ENCODE measurements at places on chromosomes 1 and 21.

- no peak for DNase-seq
Measured at GRCh38 chr1:222034790-222035189, 292.9 kb upstream of the DUSP10 start.

- no peak for DNase-seq
Measured at GRCh38 chr1:201354901-201355295, 22.6 kb downstream of the TNNT2 start.

- no peak for DNase-seq
Measured at GRCh38 chr1:52970149-52970548, 43.1 kb downstream of the SCP2 start.

DNA sequence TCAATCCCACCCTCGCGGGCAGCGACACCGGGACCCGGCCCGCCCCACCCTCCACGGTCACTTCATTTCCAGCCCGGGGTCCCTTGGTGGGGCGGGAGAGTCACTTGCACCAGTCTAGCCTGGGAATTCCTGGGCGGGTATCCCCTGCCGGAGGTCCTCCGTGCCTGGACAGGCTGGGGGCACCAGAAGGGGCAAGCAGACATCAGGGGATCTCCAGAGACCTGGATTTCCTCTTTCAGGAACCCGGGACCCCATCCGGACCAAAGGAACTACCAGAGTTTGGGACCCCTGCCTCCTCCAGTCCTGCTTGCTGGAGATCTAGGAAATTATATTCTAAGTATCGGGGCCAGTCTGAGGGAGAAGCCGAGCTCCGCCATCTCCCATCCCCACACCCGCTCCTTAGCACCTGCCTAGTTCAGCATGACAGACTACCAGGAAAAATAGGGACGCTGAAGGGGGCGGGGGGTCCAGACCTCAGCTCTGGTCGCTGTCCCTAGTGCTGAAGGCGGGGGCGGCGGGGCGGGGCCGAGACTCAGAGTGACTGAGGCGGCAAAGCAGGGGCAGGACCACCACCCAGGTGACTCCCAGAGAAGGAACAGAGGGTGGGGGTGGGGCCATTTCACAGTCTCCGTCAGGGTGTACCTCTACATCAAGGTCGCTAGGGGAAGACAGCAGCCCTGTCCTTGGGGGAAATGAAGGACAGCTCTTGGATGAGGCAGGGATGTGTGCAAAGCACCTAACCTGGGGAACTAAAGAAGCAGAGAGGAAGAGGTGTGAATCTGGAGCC, 832 bp downstream of the HCN3 start:
- peak; percentile 60 for DNase-seq

GRCh38 chr1:43671626-43672330, 21.8 kb downstream of the KDM4A start:
- no peak for DNase-seq

- DNase-seq = no peak
Measured at GRCh38 chr1:213686983-213687382, 300.8 kb upstream of the PROX1 start.

DNA sequence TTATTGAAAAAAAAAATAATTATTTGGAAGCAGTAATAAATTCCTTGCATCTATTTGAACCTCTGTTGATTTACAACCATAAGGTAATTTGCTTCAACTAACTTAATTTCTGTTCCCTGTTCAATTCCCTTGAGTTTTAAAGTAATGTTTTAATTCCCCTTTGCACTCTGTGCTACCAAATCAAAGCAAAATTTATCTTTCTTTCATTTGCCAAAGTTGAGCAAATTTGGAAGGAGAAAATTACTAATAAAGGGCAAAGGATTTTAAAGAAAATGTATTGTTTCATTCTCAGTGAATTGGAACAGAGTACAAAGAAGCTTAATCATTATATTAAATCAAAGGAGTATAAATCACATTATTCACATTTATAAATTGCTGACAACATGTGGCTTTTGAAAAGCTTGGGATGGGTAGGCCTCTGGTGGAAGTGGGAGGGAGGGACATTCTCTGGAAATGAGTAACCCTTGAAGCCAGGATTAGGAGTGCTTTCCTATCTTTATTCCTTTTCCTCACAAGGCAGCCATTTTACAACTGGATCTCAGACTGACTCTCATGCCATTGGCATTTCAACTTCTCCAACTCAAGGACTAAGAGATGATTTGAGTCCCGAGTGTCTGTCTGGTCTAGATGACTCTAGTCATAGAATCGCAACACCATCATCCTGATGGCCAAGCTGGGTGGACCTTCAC, 331.6 kb upstream of the DUSP10 start:
- DNase-seq = no peak

- no peak for DNase-seq
Measured at GRCh38 chr1:101907264-101907663, 89.5 kb downstream of the OLFM3 start.

DNA sequence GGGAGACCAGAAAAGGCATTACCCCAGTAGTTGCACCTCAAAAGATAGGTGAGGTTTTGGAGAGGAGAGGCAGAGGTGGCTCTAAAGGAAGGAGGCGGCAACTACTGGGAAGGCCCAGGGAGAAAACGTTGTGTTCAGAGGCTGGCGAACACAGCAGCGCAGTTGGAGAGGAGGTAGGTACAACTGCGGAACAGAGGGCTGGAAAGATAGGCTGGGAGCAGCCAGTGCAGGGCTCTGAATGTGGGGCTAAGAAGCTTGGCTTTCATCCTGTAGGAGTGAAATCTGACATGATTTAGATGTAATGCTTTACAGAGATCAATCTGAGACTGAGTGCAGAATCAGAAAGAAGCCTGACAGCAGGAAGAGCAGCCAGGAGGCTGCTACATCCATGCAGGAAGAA, 13.0 kb downstream of the RIMS3 start:
- no peak for DNase-seq

GRCh38 chr1:216034506-216034905, 388.7 kb downstream of the USH2A start:
- no peak for DNase-seq

DNA sequence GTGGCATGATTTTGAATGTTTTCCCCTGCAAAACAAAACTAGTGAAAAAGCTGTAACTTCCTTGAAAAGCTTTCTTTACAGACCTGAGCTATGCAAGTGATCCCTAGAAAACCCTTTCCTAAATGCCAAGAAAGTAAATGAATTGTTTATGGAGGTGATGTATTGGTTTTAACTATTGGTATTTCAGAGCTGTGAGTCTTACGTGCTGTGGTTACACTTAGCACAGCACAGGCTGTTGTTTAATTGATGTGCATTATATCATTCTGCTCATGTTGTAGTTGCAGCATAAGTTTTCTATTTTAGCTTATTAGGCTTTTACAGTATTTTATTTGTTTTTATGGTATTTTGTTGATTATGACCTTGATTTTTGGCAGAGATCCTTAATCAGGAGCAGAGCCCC, 74.1 kb upstream of the DYNLT5 start:
- no peak for DNase-seq

- no peak for DNase-seq
Measured at GRCh38 chr1:20654104-20654690, 7.0 kb downstream of the DDOST start.

DNA sequence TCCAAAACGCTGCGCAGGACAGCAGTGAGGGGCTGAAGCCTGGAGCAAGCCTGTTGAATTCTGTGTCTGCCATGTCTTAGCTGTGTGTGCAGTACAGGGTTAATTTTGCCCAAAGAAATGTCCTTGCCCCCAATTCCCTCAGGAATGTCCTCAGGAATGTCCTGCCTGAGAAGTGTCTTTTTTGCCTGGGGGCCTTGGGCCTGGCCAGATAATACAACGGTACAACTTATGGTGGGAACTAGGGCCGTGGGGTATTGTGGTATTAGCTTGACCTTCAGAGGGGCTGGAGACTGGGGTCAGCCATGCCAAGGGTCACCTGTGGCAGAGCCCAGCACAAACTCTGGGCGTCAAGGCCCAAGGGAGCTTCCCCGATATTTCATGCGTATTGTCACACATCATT, 107.7 kb downstream of the AJAP1 start:
- no peak for DNase-seq

DNA sequence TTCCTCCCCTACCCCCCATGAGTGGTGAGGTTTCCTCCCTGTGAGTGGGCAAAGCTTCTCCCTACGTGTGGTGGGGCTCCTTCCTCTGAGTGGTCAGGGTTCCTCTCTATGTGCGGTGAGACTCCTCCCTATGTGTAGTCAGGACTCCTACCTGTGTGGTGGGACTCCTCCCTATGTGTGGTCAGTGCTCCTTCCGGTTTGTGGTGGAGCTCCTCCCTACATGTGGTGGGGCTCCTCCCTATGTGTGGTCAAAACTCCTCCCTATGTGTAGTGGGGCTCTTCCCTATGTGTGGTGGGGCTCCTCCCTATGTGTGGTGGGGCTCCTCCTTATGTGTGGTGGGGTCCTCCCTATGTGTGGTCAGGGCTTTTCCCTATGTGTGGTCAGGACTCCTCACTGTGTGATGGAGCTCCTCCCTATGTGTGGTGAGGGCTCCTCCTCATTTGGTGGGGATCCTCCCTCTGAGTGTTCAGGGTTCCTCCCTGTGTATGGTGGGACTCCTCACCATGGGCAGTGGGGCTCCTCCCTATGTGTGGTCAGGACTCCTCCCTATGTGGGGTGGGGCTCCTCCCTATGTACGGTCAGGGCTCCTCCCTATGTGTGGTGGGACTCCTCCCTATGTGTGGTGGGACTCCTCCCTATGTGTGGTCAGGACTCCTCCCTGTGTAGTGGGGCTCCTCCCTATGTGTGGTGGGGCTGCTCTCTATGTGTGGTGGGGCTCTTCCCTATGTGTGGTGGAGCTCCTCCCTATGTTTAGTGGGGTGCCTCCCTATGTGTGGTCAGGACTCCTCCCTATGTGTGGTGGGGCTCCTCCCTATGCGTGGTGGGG, 29.1 kb downstream of the PRSS38 start:
- DNase-seq = no peak

DNA sequence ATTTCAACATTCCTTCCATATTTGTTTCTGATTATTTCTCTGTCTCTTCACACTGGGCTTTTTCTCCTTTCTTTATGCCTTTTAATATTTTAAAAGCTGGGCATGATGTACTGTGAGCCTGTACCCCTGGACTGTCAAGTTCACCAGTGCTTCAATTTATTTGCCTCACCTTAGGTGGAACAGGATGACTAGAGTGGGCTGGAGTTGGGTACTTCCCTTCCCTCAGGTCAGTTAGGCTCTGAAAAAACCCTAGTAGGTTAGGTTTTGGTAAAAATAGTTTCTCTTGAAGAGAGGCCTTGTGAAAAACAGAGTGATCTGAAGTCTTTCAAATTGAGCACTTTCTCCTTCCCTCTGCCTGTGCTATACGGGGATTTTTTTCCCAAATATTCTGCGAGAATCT, 163.0 kb upstream of the LYPLAL1 start:
- DNase-seq = no peak

DNA sequence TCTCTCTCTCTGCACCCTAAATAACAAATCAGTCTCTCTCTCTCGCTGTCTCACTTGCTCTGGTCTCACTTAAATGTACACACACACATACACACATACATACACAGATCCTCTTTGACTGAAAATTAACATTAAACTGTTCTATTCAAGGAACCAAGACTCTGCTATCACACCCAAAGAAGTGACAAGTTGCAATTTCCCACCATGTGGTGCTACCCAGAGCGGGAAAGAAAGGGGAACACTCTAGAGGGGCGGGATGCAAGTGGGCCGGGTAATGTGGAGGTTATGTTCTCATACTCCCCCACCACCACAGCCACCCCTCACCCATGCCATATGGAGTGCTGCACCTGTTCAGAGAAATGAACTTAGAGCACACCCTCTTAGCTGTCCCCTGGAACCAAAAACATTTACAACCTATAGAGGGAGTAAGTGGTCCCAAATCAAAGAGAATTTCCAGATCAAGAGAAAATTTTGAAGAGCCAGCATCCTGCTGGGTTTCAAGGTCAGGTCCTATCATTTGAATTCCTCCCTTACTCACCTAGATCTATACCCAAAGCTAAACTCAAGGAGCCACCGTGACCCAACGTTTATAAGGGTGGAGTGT, 319.4 kb downstream of the BRINP2 start:
- DNase-seq = no peak

GRCh38 chr1:157135646-157136045, 2.5 kb downstream of the ETV3 start:
- no peak for DNase-seq

GRCh38 chr1:185821612-185822385, 87.6 kb downstream of the HMCN1 start:
- DNase-seq = no peak

GRCh38 chr1:21292984-21293536, 2.8 kb upstream of the ECE1 start:
- DNase-seq = peak; percentile 15

- DNase-seq = no peak
Measured at GRCh38 chr1:5883129-5884048, 108.8 kb downstream of the NPHP4 start.

DNA sequence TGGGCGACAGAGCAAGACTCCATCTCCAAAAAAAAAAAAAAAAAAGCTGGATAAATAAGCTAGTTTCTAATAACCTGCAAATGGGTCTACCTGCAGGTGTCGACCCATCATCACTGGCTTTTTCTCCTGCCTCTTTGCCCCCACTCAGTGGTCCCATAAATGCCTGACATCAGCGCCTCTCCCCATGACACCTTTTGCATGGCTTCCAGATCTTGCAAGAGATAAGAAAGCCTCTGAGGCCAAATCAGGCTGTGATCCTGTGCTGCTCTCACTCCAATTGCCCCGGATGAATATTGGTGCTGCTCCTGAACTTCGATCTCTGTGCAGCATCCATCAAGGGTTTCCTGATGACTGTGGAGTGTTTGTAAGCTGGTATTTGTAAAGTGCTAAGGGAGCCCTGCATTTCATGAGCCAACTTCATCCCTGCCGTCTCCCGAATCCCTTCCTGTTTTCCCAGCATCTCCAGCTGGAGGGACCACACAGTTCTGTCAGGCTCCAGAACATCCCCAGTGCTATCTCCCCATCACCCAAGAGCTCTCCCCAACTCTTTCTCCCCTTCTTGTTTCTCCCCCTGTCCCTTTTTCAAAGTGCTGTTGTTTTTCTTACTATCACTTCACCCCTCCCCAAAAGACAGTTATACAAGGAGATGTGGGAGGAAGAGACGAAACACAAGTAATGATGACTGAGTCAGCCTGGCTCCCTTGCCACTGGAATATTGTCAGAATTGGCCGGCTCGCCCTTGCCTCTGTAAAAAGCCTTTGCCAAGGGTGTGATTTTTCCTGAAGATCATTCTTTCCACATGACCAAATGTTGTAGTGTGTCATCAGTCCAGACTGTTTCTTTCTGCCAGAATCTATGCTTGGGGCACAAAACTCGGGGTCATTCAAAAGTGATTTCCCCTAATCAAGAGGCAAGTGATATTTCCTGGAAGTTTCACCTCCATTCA, 2.8 kb upstream of the EFHD2 start:
- DNase-seq = no peak

Data from stimulated activated CD8-positive, alpha-beta memory T cell treated with anti-CD3 and anti-CD28 coated beads, Interleukin-15, amount 100 ng/mL, for 4 hours (primary cell).